A673 (cell line): ENCODE measurements at places on chromosomes 13 and 19. TPM values are rescaled to one million over a fixed set of nuclear protein-coding genes. Genes with fewer than 3 reads are reported as not detected.

Gene IGFL2
- total RNA-seq: 0.45 and 0.59 TPM in 2 replicates

Gene ZNF90
- 0.26 and 0.41 TPM in 2 replicates for total RNA-seq

Gene HNRNPA1L2
- total RNA-seq: 10.1 and 10.7 TPM in 2 replicates

Gene KCTD4
- total RNA-seq: not detected in 2 replicates

Gene HAUS8
- 66.4 and 68.1 TPM in 2 replicates for total RNA-seq

Gene OR1I1
- total RNA-seq: not detected in 2 replicates

Gene HIPK4
- total RNA-seq: 0.15 TPM in 1 of 2 replicates, not detected in the other

Gene HSPB6
- total RNA-seq: 0.50 TPM in 1 of 2 replicates, not detected in the other

Gene KRTDAP
- not detected in 2 replicates for total RNA-seq

Gene DPF1
- 6.3 and 8.1 TPM in 2 replicates for total RNA-seq

Gene NAPSA
- 0.47 and 0.63 TPM in 2 replicates for total RNA-seq

Gene FPR1
- not detected in 2 replicates for total RNA-seq

Gene CHST8
- total RNA-seq: 1.5 and 2.3 TPM in 2 replicates
